ENCODE measurements at places on chromosomes 2 and 18. TPM values are rescaled to one million over a fixed set of nuclear protein-coding genes. Genes with fewer than 3 reads are reported as not detected.

The FBXO36 gene
- 3.2 TPM for polyA plus RNA-seq

The SCTR gene
- 7.0 TPM for polyA plus RNA-seq

The ANKRD36B gene
- polyA plus RNA-seq, result 8.9 TPM

The CPO gene
- 0.33 TPM for polyA plus RNA-seq

The CHRNG gene
- polyA plus RNA-seq, result not detected

The CDH20 gene
- polyA plus RNA-seq, result not detected

The SKA1 gene
- polyA plus RNA-seq, result 2.1 TPM

The ERMN gene
- polyA plus RNA-seq, result not detected

The RUFY4 gene
- not detected for polyA plus RNA-seq

The TRIM54 gene
- 0.61 TPM for polyA plus RNA-seq

The CLHC1 gene
- 4.0 TPM for polyA plus RNA-seq

The COL4A4 gene
- 0.15 TPM for polyA plus RNA-seq

The TCF23 gene
- not detected for polyA plus RNA-seq

The RAB6C gene
- not detected for polyA plus RNA-seq

Measured in stomach (tissue), 19 donors.